Esophagus squamous epithelium (tissue), 5 donors: ENCODE measurements at places on chromosomes 5 and 9.
A peak's percentile ranks its signal among the peaks of the same experiment; 100 is the strongest.

GRCh38 chr9:77956555-77956954 lies 75.1 kb downstream of the GNAQ start:
- DNase-seq, result no peak

GRCh38 chr5:32426440-32427151 lies 17.9 kb downstream of the ZFR start:
- no peak for DNase-seq

- DNase-seq, result no peak
Observed at GRCh38 chr9:136520053-136520540, 25.8 kb downstream of the NOTCH1 start.

GRCh38 chr9:115226152-115226551 lies 108.2 kb upstream of the TNC start:
- no peak for DNase-seq

DNA sequence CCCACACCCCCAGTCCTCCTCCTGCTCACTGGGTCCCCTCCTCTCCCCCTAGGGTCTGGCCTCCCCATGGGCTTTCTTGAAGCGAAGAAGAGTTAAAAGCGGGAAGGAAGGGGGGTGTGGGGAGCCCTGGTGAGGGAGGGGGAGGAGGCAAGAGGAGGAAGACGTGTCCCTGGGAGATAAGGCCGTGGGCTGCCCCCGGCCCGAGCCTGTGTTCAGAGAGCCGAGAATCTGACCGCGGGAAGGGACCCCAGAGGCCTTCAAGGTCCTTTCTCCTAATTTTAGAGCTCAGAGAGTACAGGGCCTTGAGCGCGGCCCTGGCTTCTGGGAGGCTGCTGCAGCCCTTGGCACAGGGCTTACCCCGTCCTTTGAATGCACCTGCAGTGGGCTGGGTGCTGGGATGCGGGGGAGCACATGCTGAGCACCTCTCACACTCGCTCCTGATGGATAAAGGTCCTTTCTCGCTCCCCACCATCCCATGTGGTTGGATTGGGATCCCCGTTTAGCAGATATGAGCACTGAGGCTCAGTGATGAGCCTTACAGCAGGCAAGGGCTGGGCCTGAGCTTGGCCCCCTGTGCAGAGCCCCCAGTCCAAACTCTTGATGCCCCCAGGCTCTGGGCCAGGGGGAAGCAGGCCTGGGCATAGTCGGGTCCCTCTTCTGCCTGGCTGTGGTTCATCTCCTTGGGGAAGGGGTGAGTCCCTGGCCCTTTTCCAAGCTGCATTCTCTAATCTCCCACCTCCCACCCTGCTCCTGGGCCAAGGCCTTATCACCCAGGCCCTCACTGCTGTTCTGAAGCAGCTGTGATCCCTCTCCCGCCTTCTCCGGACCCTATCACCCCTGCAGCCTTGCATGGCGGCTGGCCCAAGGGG lies 5.9 kb downstream of the GFI1B start:
- DNase-seq, result no peak

DNA sequence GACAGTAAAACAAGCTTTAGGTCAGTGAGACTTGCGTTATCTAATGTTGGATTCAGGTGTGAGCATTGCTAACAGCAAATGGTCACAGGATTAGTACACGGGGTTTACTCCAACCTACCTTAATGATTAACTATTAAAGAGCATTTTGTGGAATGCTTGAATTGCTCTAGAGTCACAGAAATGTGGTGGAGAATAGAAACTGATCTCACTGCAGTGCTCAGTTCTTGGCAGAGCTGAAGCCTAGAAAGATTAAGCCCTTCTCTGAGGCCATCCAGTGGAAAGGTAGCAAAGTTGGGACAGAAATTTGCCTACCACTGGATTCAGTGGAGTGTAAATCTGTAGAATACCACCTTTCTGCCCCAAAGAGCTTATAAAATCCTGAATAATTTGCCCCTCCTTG lies 60.9 kb downstream of the ICE1 start:
- no peak for DNase-seq

DNA sequence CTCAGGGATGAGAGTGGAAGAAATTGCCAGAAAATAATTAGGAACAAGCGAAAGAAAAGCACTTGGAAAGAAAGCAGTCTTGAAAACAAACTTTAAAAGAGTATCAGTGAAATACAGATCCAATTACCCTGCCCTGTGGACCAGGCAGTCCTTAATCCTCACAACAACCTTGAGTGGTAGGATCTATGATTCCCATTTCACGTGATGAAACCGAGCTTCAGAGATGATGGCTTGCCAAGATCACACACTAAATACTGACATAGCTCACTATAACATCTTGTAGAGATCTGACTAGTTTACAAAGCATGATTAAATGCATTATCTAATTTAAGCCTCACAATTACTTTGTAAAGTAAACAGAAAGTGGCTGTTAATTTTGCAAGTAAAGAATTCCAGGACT lies 55.5 kb upstream of the ABCA1 start:
- DNase-seq, result no peak

DNA sequence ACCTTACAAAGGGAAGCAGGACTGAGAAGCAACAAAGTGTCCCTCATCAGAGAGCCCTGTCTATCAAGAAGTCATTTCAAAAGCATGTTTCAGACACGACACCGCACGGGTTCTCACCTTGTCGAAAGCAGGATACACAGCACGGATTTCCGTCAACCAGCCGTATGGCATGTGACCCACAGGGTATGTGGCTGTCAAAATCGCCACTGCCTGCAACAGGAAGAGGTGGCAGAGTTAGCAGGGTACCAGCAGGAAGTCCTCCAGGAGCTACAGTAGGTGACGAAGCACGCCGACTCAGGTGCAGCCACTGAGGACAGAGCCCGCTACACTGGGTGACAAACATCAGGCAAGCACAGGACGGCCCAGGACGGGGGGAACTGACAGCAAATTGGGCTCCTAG lies 81.2 kb downstream of the OTULIN start:
- no peak for DNase-seq

DNA sequence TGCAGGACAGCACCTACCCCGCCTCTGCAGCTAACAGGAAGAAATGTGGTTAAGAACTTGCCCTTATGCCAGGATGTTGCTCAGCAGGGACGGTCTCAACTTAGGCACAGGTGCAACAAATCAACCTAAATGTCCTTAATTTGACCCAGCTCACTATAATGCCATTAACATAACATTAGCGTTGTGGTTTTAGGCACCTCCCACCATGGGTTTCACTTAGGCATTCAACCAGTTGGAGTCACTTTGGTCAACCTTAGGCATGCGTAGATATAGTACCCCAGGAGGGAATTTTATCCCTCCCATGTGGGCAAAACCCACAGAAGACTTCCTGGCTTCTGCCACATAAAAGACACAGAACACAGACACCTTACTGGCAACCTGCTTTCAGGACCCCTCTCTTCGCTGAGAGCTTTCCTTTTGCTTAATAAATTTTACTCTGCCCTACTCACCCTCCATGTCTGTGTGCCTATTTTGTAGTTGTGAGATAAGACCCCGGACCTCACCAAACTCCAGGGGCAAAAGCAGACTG lies 8.7 kb upstream of the ERAP1 start:
- no peak for DNase-seq

DNA sequence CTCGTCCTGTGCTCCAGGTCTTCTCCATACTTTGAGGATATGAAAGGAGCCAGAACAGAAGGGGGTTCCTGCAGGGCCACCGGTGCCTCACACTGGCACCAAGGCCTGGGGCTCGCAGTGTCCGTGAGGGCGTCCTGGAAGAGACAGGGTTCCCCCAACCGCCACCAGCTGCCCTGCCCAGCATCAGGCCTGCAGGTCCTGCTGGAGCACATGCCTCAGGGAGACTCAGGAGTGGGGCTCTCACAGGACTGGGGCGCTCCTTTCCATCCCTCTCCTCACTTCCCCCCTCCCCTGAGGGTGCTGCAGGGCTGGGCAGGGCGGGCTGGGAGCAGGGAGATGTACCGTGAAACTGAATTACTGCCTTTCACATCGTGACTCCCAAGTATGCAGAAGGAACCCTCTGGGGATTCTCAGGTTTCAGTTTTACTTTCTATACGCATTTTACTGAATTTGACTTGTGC lies 31.7 kb downstream of the CEP72 start:
- DNase-seq, result no peak

- DNase-seq, result no peak
Observed at GRCh38 chr9:110066929-110067716, 140.8 kb downstream of the C9orf152 start.

- DNase-seq, result peak; percentile 30
Observed at GRCh38 chr5:56588636-56589480, 226.5 kb upstream of the MAP3K1 start.

- DNase-seq, result no peak
Observed at GRCh38 chr5:124289641-124290311, 456.7 kb downstream of the ZNF608 start.

GRCh38 chr9:70553707-70554673 lies 139.5 kb upstream of the KLF9 start:
- DNase-seq, result no peak

DNA sequence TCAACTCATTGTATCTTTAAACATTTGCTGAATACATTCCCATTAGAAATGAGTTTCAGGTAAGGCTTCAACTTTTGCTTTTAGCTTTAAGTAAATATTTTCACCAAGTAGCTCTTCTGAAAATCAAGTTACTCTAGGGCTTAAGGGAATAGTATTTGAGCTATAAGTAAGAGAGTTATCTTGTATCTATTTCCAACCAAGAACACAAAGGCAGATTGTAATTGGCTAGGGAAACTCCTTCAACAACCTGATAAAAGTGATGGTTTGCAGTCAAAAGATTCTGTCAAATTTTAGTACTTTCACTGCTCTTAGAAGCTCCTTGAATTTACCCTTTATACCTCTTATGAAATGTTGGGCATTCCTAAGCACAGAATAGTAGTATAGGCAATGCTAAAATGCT lies 13.0 kb downstream of the ELL2 start:
- no peak for DNase-seq

GRCh38 chr9:126546036-126546435 lies 67.7 kb upstream of the LMX1B start:
- DNase-seq, result no peak
